Dermis microvascular lymphatic vessel endothelial cell (primary cell): ENCODE measurements at places on chromosomes 5 and 9. TPM values are rescaled to one million over a fixed set of nuclear protein-coding genes. Genes with fewer than 3 reads are reported as not detected.

DNA sequence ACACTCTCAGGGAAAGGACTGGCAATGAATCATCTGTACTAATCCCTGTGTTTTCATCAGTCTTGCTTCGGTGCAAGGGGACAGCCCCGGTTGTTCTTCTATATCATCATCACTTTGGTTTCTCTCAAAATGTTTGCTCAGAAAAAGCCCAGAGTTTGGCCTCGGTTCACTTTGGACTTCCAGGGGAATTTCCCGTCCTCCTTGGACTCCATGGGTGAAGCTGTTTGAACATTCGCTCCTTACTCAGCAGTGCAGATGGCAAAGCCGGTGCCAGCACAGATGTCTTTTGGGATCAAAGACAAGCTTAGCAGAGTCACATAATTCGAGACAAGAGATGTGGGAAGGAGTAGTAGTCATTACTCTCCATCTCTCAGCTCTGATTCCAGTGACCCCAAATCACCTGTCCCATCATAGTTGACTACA, 69.8 kb upstream of the TNFSF8 start:
- DNase-seq, result no peak

GRCh38 chr5:4420177-4420576, 720.0 kb upstream of the ADAMTS16 start:
- no peak for DNase-seq

DNA sequence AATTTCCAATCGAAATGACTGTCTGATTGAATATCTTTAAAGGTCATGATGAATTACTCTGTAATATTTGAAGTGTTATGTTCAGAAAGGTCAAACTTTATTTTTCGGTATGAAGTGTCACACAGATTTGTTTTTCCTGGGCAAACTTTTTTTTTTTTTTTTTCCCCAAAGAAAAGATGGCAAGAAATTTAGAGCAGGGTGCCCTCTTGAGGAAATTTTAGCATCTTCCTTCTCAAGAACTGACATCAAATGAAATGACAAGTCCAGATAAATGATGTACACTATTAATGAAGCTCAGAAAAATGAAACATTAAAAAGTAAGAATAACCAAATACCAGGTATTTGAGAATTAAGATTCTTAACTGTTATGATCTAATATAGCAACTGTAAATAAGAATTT, 123.6 kb downstream of the INVS start:
- peak; percentile 26 for DNase-seq

DNA sequence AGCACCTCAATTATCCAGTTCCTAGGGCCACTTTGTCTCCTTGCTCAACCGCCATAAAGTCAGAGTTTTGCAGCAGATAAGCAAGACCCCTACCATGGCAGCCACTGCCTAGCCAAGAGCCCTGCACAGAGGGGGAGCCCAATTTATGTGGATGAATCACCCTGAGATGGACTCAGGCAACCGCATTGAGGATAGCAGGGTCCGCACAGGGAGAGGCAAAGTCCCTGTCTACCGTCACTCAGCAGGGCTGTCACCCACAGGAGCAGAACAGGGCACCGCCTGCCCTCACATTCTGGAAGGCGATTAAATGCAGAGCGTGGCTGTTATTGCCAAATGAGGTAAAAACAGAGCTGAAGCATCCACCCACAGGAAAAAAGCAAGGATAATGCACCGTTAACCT, 1.7 kb downstream of the FBP2 start:
- DNase-seq, result no peak

Gene GDF9
- under 0.01 TPM in 1 of 2 replicates, not detected in the other for total RNA-seq

DNA sequence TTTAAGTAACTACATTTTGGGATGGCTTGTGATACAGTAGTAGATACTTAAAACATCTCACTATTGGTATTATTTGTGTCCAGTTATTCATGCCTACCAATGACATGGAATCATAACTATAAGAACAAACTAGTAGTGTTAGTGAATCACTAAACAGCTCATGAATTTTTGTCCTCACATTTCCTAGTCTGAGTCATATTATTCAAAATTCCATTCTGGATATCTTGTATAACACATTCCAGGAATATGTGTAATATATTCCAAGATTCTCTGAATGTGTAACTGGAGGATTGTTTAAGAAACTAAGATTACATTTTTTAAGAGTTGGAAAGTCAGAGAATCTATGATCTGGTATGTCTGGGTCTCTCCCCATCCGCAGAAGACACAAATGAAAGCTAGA, 565.3 kb upstream of the ZNF608 start:
- peak; percentile 65 for DNase-seq

- no peak for DNase-seq
Observed at GRCh38 chr9:18759827-18760226, 273.2 kb downstream of the SAXO1 start.

DNA sequence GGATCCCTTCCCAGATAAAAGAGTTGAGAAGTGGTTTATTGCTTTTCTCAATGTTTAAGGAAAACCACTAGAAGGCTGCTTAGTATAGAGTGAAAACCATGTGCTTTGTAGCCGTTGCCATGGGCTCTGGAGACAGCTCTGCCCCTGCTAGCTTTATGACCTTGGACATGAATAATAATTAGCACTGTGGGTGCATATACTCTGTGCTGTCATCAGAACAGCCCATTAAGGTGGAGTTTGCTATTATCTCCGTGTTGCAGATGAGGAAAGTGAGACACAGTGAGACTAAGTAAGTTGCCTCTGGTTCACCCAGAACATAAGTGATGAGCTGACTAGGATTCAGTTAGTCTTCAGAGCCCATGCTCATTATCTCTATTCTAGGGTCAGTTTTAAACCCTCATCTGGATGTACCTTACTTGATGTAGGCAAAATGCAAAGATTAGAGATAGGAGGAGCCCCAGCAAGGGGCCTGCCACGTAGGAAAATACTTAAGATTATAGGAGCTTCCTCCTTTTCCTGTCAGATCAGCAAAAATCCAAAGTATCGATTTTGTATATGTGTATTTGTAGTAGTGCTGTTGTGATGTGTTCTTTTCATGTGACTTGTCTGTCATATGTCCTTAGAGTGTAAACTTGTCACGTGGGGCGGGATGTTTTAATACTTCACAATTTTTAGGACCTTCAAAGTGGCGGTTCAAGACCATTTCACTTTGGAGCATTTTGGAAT, 102.5 kb downstream of the TLE4 start:
- no peak for DNase-seq

DNA sequence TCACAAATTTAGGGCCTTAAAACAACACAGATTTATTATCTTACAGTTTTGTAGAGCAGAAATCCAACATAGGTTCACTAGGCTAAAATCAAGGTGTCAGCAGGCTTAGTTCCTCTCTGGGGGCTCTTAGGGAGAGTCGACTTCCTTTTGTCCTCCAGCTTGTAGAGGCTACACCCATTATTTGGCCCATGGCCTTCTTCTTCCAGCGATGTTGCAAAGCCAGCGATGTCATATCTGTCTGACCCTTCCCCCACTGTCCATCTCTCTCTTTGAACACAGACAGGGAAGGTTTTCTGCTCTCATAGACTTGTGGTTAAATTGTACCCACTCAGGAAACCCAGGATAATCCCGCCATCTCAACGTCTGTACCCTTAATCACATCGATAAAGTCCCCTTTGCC, 60.3 kb upstream of the SHB start:
- DNase-seq, result no peak

DNA sequence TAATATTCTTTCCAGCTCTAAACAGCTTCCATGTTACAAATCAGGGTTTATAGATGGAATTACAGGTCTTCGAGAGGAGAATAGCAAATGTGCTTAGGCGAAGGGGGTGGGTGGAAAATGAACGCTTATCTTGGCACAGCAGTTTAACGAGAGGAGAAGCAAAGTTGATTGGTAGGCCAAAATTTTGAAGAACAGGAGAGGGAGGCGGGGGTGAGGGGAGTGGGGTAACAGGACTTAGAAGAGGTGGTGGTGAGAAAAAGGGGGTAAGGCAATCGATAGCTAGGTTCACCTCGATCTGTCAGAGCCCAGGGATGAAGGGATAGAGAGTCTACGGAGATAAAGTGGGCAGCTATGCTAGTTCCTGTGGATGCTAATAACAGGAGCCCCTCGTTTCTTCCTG, 764 bp downstream of the ANKRA2 start:
- peak; percentile 22 for DNase-seq

GRCh38 chr9:8673830-8674229, 874.3 kb upstream of the DMAC1 start:
- DNase-seq, result no peak

Gene NMUR2
- total RNA-seq, result not detected in 2 replicates

Gene FXN
- total RNA-seq, result 2.3 TPM in 2 replicates

Gene ADAMTS12
- 1.2 and 5.2 TPM in 2 replicates for total RNA-seq

DNA sequence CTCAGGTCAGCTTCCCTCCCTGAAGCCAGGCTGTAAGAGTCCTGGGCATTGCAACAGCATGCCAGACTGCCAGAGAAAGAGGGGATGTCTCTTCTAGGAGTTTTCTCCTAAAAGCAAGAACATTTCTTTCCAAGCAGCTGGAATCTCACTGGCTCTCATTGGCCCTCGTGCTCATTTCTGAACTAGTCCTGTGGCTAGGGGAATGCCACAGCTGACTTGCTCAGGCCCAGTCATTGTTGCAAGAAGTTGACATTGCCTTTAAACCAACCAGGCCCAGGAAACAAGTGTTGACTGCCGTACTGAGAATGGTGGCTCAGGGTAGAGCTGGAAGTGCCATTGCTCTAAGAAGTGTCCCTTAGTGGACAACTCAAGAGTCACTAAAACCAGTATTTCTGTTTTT, 15.0 kb upstream of the CEP120 start:
- DNase-seq, result no peak

- peak; percentile 15 for DNase-seq
Observed at GRCh38 chr5:180201051-180201987, 7.7 kb downstream of the RASGEF1C start.

GRCh38 chr5:171207256-171207847, 101.7 kb upstream of the TLX3 start:
- DNase-seq, result peak; percentile 48

DNA sequence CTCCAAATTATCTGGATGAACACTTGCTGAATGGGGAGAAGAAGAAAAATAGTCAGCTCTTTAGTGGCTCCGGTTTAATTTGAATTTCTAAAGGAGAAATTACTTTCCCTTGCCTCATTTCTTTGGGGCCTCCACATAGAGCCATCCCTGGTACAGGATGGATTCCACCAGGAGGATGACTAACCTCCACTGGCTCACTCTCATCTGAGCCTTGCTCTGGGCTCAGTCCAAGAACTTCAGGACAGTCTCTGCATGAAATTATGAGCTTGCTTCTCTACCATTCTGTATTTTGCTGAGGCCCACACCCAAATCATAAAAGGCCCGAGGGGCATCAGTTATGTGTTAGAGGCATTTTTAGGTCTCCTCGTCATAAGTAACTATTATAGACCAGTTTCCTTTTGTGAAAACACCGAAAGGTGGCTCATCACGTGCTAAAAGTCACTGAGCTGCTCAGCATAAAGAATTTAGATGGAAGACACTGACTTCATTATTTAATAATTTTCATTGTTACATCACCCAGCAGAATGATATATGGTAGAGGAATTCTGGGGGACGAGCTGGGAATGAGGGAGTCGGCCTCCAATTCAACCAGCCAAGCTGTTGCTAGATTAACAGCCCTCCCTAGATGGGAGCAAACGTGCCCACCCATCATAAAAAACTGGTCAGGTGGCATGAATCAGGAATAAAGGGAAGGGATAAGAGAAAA, 222.1 kb downstream of the TARS1 start:
- DNase-seq, result no peak

- DNase-seq, result no peak
Observed at GRCh38 chr9:128675382-128675781, 13.6 kb upstream of the SET start.

- peak; percentile 10 for DNase-seq
Observed at GRCh38 chr5:79802406-79802805, 112.8 kb downstream of the CMYA5 start.

Gene LIX1
- total RNA-seq, result not detected in 2 replicates

DNA sequence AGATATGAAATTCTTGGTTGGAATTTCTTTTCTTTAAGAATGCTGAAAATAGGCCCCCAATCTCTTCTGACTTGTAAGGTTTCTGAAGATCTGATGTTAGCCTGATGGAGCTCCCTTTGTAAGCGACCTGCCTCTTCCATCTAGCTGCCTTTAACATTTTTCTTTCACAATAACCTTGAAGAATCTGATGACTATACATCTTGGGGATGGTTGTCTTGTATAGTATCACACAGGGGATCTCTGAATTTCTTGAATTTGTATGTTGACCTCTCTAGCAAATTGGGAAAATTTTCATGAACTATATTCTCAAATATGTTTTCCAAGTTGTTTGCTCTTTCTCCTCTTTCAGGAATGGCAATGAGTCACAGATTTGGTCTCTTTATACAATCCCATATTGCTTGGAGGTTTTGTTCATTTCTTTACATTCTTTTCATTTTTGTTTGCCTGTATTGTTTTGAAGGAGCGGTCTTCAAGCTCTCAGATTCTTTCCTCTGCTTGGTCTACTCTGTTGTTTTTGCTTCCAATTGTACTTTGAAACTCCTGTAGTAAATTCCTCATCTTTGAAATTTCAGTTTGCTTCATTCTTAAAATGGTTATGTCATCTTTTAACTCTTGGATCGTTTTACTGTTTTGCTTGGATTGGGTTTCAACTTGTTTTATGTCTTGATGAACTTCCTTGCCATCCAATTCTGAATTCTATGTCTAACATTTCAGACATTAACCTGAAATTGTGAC, 245.2 kb upstream of the TARS1 start:
- DNase-seq, result no peak

DNA sequence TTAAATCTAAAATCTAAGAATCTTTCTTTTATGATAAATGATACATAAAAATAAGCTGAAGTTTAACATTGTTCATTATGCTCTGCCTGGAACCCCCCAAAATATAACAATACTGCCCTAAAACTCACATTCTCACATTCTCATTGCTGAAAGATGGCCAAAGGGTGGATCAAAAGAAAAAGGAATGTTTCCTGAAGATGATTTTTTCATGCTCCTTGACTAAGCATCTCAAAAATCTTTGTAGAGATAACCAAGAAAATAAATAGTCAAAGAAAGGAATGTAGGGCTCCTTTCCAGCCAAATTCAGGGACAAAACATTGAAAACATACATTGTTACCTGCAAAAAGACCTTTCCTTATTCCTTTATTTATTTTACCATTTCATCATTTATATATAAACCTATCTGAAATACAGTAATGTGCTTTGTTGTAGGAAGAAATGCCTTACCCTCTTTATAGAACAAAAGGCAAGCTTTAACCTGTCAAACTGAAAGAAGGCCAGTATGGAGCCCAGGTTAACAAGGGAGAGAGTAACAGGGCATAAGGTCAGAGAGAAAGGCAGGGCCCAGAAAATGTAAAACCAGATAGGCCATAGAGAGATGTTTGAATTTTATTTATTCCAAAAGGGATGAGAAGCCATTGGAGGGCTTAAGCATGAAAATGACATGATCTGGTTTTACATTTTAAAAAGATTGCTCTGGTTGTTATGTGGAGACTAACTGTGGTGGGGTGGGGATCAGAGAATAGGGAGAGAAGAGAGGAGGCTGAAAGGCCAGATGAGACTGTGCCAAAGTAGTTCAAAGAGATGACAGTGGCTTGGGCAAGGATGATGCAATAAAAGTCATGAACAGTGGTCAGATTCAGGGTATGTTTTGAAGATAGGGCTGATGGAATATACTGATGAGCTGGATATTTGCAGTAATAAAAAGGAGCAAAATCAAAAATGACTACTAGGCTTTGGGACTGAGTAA, 37.3 kb upstream of the CDK5RAP2 start:
- no peak for DNase-seq

GRCh38 chr5:116273448-116274242, 188.8 kb downstream of the COMMD10 start:
- no peak for DNase-seq

GRCh38 chr5:18740301-18740700, 1106.0 kb downstream of the TAF11L14 start:
- no peak for DNase-seq

Gene WDR31
- total RNA-seq, result 0.13 and 0.38 TPM in 2 replicates

GRCh38 chr9:133919253-133920115, 72.6 kb downstream of the VAV2 start:
- DNase-seq, result no peak

- no peak for DNase-seq
Observed at GRCh38 chr5:121175986-121176385, 675.7 kb upstream of the FTMT start.

Gene SCGB3A2
- total RNA-seq, result not detected in 2 replicates
